Thymus (tissue), 14 donors: ENCODE measurements at places on chromosomes 12 and 14. TPM values are rescaled to one million over a fixed set of nuclear protein-coding genes. Genes with fewer than 3 reads are reported as not detected.

The C12orf42 gene
- 1.6 TPM for total RNA-seq

The KRT79 gene
- total RNA-seq: 1.0 TPM

- H3K4me3 ChIP-seq: no peak overlapping the region
- DNase-seq: no peak
- H3K36me3 ChIP-seq: no peaks in the 10 kb centered on the region
- no peak overlapping the region for H3K27ac ChIP-seq
- no peaks in the 10 kb centered on the region for H3K4me1 ChIP-seq
Observed at GRCh38 chr14:58718226-58719205, 80.8 kb downstream of the DACT1 start.

DNA sequence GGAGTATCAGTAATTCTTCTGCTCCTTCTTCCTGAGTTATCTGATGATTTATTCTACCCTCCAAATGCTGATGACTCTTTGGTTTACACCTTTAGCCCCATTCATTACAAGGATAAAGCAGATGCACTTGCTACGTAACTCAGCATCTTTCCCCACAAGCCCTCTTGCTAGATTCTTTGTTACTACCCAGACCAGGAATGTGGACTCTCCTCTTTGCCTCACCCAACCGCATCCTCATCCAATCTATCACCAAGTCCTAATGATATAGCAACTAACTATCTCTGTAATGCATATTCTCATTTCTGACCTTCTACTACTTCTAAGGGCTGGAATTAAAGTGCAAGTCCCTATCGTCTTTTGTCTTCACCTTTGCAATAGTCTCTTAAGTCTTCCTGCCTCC lies 9.2 kb downstream of the KRT1 start:
- H3K4me3 ChIP-seq: no peak overlapping the region
- no peak overlapping the region for H3K27ac ChIP-seq
- no peaks in the 10 kb centered on the region for H3K36me3 ChIP-seq
- no peaks in the 10 kb centered on the region for H3K27me3 ChIP-seq
- no peaks in the 10 kb centered on the region for H3K4me1 ChIP-seq
- DNase-seq: no peak

DNA sequence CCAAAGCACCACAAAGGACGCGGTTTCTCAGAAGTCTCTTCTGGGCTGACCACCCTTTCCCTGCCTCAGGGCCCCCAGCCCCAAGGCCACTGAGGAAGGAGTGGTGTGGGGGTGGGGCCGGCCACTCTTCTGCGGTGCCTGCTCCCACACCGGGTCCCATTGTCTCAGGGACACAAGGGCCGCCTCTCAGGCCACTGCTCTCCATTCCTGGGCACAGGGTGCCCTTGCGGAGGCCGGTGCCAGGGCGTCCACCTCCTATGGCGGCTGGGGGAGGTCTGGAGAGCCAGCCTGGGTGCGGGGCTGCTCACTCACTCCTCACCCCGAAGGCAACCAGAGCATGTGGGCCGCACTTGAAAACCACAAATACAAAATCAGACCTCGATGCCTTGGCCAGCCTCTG lies 44.1 kb downstream of the PRIMA1 start:
- H3K4me3 ChIP-seq: no peak overlapping the region
- no peak overlapping the region for H3K27ac ChIP-seq
- no peaks in the 10 kb centered on the region for H3K36me3 ChIP-seq
- no peaks in the 10 kb centered on the region for H3K27me3 ChIP-seq

GRCh38 chr14:56379956-56380355 lies 199.6 kb upstream of the TMEM260 start:
- no peak for DNase-seq
- H3K27me3 ChIP-seq: no peaks in the 10 kb centered on the region
- no peaks in the 10 kb centered on the region for H3K36me3 ChIP-seq
